ENCODE measurements at places on chromosomes 7 and 10. TPM values are rescaled to one million over a fixed set of nuclear protein-coding genes. Genes with fewer than 3 reads are reported as not detected.

DNA sequence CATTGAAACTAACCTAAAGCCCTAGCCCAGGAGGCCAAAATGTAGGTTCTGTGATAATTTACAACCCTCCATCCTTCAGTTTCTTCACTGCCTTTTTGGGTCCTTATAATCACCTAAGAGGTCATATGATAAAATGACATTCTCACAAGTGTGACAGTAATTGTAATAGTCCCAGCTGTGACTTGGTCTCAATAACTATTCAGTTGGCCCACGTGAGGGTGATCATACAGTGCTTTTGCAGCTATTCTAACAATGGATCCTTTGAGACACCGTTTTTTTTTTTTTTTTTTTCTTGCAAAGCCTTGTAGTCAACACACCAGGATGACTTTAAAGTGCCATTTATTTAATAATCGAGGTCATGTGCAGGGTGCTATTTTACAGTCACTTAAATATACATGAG lies 760.0 kb downstream of the PHTF2 start:
- DNase-seq, result no peak

GRCh38 chr7:92641921-92642511 lies 51.8 kb upstream of the FAM133B start:
- DNase-seq, result no peak

The PAPOLB gene
- polyA plus RNA-seq, result 0.09 TPM

- no peak for DNase-seq
These were observed 23.1 kb downstream of the GBX1 start for GRCh38 chr7:151144387-151144786.

DNA sequence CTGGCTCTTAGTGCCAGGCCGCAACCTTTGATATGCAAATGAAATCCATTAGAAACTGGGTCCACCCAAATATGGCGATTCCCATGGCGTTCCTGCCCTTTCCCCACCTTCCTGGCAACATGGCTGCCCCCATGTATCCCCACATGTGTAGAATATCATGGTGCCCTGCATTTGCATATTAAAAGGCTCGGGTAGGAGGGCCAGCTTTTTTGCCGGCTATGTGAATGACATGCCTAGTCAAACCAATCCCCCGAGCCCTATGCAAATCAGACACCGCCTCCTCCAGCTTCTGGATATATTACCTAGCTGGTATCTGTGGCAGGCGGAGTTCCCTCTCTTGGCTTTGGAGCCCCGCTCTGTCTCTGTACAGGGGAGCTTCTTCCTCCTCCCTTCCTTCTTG lies 18.3 kb downstream of the MMS19 start:
- DNase-seq, result no peak

- DNase-seq, result no peak
These were observed 31.4 kb downstream of the PARP12 start for GRCh38 chr7:140031364-140031763.

GRCh38 chr7:132777956-132778355 lies 201.7 kb upstream of the PLXNA4 start:
- DNase-seq, result no peak

DNA sequence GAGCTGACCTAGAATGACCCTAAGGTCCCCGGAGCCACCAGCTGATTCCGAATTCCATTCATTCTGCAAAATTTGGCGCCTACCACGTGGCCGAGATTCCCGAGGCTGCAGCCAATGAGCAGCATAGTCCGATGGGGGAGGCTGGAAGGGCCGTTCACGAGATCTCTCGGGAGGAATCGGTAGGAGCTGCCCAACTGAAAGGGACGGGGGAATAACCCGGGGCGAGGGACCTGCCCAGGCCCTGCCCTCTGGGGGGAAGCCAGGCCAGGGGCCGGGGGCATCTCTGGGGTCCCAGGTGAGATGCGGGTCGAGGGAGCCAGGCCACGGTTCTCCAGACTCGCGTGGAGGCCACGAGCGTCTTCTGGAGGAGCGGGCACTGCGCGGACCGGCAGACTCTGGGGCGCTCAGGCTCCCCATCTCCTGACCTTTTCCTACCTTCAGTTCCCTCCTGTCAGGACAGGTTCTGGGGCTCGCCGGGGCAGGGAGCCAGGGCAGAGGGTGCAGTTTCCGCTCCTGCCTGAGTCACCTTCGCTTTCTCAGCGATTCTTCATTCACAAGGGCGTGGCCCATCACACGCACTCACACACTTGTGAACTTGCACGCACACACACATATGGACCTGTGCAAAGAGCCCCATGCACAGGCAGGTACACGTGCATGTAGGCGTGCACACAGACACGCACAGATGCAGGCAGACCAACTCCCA lies 173.4 kb downstream of the RNF216 start:
- no peak for DNase-seq

DNA sequence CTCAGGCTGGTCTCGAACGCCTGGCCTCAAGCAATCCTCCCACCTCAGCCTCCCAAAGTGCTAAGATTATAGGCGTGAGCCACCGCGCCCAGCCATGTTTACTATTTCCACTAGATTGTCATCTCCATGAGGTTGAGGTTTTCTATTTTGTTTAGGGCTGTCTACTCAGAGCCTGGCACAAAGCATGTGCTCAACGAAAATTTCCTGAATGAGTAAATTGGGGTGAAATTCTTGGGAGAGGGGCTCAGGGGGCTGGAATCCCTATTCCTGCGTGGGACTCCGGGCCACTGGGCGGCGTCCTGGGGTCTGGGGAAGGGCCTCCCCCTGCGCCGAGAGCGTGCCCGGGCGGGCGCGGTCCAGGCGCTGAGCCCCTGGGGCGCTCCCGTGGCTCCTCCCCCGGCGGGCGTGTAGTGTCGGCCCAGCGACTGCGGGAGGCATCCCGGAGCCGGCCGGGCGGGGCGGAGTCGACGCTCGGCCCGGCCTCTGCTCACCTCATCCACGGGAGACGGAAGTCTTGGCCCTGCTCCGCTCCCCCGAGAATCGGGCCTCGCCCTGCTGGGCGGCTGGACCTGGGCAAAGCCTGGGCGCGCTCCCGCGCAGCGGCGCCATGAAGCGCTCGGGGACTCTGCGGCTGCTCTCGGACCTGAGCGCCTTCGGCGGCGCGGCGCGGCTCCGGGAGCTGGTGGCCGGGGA lies at the start of gene HPS6:
HPS6 (plus strand) TSS at position 482 of the 693 bp plus-strand sequence; CDS start at position 608, 126 bp downstream.
- peak; percentile 89 for DNase-seq

DNA sequence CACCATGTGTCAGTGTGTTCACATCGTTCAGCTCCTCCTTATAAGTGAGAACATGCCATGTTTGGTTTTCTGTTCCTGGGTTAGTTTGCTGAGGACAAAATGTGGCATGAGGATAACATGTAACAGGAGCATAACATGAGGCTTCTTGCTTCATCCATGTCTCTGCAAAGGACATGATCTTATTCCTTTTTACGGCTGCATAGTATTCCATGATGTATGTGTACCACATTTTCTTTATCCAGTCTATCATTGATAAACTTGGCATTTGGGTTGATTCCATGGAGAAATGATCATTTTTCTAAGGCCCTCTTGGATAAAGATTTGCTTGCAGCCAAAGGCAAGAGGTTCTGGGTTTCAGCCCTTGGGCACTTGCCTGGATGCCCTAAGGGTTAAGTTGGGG lies 128.5 kb upstream of the ZEB1 start:
- no peak for DNase-seq

The ESYT2 gene
- 45.8 TPM for polyA plus RNA-seq

DNA sequence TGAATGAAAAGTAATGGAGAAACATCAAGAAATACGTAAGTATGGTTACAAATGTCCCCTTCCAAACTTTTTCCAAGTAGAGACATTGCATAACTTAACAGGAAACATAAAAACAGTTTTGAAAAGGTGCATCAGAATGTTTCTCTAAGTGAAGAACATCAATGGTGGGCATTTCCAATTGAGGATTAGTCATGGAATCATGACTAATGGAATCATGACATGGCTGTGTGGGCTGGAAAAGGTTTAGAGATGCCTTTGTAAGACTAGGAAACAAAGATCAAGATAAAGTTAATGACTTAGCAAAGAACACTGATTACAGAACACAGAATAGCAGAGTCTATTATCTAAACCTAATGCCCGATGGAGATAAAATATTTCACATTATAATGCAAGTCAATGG lies 272.0 kb downstream of the HPSE2 start:
- no peak for DNase-seq
